ENCODE measurements at places on chromosomes 5 and 9.
A peak's percentile ranks its signal among the peaks of the same experiment; 100 is the strongest.

DNA sequence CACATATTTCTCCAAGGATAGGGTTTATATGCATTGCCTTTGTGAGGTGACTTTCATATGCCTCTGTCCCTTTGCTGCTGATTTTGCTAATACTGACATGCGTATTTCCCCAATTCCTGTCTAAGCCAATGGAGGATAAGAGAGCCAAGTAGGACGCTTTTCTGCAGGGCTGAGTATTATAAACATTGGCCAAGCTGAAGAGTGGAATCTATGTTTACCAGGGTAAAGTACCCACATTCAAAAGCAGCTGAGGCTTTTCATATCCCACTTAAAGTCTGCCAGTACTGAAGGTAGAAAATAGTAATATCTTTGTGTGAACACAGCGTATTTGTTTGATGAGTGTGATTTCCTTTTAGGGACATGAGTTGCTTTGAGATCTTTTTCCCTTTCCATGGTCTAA lies 128.8 kb upstream of the GPR151 start:
- DNase-seq: no peak

GRCh38 chr5:10064546-10065195 lies 185.0 kb downstream of the ATPSCKMT start:
- DNase-seq: no peak

DNA sequence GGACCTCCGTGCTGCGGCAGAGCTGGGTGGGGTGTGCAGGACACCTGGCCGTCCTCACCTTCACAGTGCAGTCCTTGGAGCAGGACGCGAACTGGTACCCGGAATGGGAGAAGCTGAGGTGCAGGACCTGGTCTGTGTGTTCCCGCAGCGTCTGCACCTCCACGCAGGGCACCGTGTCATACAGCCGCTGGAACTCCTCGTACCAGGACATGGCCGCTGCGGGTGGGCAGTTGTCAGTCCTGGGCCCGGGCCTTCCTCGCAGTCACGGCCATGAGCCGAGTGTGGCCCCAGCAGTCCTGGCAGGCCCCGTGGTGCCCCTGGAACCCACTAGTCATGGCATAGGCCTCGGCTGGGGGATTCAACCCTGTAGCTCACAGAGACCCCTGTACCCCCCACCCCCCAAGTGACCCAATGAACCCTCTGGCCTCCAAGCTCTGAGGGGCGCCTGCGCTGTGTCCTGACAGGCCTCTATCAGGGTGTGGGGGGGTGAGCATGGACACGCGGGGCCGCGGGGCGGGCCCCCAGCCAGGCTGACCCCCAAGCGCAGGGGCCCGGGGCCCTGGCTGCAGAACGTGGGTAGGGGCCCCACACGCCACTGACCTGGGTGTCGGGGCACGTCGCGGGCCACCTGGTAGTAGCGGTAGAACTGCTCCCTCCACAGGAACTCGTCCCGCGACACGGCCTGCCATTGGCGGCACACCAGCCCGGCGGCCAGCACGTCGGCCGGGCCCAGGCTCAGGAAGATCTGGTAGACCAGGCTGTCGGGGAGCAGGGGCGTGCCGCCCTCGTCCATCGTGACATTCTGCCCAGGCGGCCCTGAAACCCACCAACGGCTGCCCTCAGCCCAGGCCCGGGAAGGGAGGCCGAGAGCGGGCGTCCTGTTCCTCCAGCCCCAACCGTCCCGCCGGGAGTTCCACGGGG lies 987 bp downstream of the FBXW5 start:
- DNase-seq: peak; percentile 15

DNA sequence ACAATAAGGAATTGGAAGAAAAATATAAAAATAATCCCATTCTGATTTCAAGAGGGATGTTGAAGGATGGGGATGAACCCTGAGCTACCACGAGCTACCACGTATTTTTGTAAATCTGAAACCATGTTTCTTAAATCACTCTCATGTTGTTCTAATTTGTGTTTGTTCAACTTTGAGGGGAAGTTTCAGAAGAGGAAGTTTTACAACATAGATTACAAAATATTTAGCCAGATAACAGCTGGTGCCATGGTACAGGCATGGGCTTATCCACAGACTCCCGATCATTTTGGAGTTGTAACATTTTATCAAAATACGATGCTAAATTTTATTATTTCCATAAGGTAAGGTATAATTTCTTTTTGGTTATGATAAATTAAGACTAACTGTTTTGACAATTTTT lies 15.2 kb downstream of the CCDC125 start:
- DNase-seq: no peak

GRCh38 chr9:10678010-10678409 lies 65.2 kb upstream of the PTPRD start:
- DNase-seq: peak; percentile 12

DNA sequence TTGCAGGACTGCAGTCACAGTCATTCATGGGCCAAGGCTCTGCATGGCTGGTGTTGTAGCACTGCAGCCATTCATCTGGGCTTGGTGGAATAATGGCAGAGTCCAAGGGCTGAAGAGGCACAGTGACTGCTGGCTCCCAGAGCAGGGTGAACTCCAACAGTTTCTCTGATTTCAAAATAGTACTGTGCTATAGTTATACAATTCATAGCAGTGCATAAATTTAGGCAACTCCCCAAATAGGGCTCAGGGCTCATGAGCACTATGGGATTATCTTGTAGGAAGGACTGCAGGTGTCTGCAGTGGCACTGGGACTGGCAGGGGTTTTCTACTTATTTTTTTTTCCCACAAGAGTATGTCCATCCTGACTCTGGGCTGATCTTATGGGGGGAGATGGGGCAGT lies 642.5 kb upstream of the SGCD start:
- no peak for DNase-seq

DNA sequence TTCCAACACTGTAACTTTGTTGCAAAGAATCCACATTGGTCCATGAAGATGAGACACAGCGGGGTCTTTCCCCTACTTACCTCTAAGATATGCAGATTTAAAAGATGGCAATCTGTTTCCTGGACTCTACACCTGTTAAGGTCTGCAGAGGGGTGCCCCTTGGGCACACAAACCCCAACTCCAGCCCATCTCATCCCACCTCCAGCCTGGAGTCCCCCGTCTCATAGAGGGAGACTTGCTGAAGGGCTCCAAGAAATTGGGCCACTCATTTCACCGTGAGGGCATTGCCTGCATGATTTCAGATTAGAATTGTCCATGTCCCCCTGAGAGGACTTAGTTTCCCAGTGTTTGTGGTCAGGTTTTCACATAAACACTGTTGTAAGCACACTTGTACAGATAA lies 365.7 kb downstream of the IRX2 start:
- DNase-seq: no peak

DNA sequence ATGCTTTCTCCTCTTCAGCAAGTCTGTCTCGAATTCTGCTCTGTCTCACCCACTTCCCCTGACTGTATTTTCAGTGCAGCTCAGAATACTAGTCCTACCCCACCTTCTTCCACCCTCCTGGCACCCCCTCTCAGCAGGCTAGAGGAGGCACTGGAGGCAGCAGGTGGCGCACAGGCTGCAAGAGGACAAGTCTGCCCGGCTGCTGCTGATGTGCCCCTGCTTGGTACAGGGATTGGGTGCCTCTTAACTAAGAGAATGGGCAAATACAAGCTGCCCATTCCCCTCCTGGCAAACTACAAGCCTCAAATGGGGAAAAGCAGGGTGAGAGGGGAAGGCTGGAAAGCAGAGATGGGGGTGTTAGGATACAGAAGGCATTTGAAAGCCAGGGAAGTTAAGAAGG lies 5.1 kb downstream of the TLN1 start:
- DNase-seq: peak; percentile 48

DNA sequence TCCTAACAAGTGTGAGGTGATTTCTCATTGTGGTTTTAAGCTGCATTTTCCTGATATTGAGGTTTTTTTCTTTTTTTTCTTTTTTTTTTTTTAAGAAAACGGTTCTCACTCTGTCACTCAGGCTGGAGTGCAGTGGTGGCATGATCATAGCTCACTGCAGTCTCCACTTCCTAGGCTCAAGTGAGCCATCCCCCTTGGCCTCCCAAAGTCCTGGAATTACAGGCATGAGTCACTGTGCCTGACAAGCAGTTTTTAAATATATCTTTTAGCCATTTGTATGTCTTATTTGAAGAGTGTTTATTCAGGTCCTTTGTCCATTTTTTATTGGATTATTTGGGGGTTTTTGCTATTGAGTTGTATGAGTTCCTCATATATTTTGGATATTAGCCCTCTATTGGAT lies 53.8 kb downstream of the GCNT1 start:
- DNase-seq: peak; percentile 60

GRCh38 chr5:55969956-55970355 lies 24.8 kb downstream of the IL6ST start:
- peak; percentile 27 for DNase-seq

GRCh38 chr5:1858436-1858835 lies 24.3 kb downstream of the IRX4 start:
- no peak for DNase-seq

DNA sequence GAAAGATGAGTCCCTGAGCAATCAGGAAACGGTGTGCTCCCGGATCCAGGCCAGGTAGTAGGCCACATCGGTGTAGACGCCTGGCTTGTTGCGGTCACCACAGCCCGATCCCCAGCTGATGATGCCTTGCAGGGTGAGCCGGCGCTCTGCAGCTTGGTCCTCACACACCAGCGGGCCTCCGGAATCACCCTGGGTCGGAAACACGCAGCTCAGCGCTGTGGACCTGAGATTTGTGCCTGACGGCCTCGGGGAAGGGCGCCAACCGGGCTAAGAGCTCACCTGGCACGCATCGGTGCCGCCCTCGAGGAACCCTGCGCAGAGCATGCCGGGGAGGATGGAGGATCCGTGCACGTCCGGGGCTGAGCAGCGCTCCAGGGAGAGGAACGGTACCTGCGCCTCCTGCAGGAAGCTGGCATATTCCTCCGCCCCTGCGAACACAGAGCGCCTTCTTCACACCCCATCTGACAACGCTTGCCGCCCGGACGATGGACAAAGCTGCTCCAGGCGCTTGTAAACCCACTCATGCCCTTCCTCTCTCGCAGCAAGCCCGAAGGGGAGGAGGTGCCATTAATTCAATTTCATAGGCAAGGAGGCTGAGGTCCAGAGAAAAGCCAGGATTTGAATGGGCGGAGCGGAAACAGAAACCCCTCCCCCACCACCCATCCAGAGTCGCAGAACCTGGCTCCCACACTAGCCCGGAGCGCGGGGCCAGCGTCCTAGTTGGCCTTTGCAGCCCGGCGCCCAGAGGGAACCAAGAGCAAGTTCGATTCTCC lies 2.0 kb upstream of the PFN3 start:
- DNase-seq: no peak

DNA sequence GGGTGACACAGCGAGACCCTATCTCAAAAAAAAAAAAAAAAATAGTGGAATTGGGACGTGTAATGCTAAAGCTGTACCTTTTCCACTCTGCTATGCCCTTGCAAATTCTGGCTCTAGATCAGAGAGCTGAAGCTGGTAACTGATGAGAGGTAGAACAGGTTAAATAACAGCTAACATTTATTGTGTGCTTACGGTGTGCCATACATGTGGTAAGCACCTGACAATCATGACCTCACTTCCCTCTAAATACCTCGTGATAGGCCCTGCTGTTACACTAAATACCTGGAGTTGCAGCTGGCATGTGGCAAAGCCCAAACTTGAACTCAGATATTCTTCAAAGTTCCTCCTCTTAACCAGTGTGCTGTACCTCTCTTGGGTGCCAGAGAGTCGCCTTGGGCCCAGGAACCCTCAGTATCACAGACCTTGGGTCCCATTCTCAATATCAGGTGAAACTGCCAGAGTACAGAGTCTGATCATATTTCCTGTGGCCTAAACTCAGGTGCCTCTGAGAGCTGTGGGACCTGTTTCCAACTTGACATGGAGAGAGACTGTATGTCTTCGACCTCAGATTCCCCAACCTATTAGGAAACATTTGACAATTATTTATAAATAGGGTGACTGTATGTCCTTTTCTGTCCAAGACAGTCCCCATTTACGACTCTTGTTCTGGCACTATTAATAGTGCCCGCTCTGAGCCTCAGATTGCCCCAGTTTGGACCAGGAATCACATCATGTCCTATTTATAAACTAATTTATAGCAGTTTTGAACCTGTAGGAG lies 4.8 kb downstream of the ARL10 start:
- no peak for DNase-seq

- peak; percentile 16 for DNase-seq
These were observed 141.0 kb downstream of the ST8SIA4 start for GRCh38 chr5:100762108-100762507.

GRCh38 chr5:139966856-139967255 lies 76.2 kb downstream of the NRG2 start:
- no peak for DNase-seq

- DNase-seq: peak; percentile 72
These were observed 579.7 kb upstream of the ZNF608 start for GRCh38 chr5:125326150-125326510.

DNA sequence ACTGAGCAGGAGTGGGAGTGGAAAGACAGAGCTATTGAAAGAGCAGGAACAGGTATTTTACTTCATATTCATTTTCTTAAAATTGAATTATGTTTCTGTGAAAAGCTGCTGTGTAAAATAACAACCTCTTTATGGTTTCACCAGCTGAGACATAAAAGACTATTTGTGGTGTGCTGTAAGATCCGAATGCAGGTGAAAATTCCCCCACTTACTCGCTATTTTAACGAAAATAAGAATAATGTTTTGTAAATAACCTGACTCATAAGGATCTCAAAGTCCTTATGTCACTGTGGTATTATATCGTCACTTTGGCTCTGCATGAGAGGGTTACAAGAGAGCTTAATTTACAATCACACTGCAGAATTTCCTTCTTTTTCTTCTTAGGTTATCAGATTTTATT lies 65.3 kb upstream of the NFIB start:
- DNase-seq: no peak

DNA sequence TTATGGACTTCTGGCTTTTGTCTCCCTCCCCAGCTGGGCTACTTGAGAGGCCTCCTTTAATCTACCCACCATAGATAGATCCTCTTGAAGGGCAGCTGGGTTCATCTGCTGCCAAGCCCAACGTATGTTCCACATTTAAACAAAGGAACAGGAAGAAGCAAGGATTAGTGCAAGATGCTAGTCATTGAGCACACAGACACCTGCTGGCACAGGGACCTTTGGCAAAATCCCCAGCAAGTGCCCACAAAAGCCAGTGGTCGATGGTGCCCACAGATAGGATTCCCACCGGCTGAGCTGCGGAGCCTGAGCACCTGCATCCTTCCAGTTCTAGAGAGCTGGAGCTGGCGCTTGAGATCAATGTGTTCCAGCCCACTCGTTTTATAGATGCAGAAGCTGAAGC lies 57.7 kb upstream of the SHB start:
- no peak for DNase-seq

- DNase-seq: no peak
These were observed 11.2 kb downstream of the RXRA start for GRCh38 chr9:134337469-134337868.

DNA sequence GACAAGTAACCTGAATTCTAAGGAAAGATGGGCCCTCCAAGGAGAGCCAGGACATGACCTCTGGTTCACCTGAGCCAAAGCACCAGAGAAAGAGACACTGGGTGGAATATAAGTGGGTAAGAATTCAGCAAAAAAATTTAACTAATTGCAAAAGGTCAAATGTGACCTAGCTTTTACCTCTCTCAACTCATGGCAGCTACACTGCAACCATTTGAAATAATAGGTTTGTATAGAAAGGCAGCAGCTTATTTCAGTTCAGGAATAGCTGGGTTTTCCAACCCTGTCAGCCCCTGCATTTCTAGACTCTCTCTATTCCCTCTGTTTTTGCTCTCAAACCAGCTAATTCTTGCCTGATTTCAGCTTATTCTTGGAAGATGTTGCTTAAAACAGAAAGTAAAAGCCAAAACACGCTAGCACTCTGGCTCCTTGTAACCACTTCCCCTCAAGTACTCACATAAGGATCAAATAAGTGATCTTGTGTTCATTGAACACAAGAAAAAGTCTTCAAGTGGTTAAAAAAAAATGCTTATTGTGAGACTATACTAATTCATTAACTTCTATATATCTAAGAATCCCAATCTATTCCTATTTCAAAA lies 101.1 kb upstream of the NR4A3 start:
- peak; percentile 22 for DNase-seq
